GM03348 (cell line): ENCODE measurements at places on chromosomes 1 and 21.

DNA sequence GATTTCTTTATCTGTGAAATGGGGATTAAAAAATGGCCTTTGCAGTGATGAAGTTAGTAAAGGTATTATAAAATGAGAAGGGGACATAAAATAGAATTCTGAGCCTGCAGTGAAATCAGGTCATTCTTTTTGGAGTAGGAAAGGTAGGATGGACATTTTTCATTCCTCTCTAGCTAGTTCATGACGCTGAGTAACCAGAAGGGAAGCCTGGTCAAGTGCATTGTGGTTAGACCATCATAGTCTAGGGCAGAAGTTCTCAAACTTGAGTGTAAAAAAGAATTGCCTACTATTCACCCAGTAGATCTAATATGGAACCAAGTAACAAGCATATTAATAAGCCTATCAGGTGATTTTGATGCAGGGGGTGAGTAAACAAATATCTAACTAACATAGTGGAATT, 50.8 kb downstream of the TGFB2 start:
- DNase-seq = peak; percentile 28

DNA sequence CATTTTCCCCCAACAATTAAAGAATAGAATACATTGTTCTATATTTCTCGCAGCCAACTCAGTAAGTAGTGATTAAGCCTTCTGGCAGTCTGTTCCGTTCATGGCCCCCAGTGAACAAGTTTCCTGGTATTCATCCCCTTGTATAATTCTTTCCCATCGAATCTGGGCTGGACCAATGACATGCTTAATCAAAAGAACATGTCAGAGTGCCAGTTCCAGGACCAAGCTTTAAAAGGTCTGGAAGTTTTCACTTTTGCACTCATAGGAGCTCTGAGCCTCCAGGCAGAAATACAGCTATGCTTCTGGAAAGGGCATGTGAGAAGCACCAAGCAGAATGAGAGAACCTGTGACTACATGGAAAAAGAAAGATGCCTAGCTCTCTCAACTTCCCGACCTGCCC, 22.5 kb upstream of the DPYD start:
- peak; percentile 73 for DNase-seq

DNA sequence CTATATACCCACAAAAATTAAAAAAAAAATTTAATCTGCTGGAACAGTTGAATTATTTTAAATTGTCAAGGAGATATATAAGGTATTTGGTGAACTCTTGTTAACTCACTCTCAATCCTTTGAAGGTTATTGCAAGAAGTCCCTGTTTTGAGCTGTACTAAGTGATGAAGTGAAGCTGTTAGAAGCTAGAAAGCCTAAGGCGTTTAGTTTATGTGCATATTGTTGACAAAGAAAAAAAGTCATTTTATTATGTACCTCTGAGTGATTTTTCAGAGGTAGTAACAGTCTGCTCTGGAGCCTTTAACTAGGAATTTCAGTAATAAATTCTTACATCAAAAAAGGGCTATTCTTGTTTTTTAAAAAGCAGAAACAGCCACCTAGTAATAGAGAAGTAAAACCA, 59.6 kb downstream of the TMEM200B start:
- DNase-seq = no peak

DNA sequence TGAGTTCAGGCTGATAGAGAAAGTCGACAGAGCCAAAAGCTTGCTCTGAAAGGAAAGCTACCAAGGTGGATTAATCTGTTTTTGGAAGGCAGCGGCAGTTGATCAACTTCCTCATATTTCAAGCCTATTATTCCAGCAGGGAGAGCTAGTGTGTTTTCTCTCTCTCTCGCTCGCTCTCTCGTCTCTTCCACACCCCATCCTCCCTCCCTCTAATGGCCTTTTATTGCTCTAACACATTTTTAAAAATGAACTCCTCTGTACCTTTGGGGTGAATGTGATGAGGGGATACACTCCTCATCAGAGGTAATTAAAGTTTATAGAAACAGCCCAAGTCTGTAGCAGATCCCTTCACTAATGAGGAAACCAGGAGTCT, 126.4 kb downstream of the CLIC6 start:
- peak; percentile 51 for DNase-seq

DNA sequence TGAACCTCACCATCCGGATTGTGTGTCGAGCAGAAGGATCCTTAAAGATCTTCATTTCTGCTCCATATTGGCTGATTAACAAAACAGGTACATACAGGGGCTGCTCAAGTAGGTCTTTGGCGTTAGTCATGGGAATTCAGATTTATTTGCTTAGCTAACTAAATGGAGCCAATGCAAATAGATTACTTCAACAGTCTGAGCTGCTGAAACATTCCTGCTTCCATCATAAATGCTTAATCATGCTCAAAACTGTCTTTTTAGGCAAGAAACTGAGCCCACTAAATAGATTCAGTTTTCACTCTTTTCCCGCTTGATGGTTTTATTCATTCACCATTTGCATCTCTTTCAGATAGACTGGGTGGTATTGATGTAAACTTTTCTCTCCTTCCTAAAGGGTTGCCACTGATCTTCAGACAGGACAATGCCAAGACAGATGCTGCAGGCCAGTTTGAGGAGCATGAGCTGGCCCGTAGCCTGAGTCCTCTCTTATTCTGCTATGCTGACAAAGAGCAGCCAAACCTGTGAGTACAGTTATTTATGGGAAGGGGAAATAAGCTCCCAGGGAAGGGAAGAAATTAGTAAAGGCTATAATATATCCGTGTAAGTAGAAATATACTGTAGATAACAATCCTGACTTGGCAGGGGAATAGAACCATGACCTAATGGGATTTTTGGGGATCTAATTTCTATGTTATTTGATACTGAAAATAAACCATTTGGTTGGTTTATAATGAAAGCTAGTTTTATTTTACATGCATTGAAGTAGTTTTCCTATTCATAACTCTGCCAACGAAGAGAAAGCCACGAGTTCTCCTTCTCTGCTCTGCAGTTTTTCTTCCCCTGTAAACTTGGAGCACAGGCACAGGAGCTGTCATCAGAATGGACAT, 126.4 kb downstream of the VPS13D start:
- DNase-seq = no peak

GRCh38 chr1:206816390-206817287, 44.3 kb upstream of the IL10 start:
- DNase-seq = no peak

DNA sequence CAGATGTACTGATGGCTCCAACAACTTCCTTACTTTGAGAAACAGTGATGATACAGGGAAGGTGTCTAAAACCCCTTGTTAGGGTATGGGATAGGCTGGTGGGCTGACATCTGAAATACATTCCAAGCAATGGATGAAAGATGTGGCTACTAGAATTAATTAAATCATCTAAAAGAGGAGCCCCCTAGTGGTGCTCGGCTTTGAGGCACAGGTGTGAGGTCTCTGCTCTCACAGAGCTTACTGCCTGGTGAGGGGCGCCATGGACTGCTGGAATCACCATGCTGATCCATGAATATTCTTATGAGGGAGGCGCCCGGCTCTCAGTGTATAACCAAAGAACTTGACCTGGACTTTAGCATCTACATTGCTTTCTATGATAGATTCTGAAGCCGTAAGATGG, 48.5 kb downstream of the GNG4 start:
- DNase-seq = no peak

DNA sequence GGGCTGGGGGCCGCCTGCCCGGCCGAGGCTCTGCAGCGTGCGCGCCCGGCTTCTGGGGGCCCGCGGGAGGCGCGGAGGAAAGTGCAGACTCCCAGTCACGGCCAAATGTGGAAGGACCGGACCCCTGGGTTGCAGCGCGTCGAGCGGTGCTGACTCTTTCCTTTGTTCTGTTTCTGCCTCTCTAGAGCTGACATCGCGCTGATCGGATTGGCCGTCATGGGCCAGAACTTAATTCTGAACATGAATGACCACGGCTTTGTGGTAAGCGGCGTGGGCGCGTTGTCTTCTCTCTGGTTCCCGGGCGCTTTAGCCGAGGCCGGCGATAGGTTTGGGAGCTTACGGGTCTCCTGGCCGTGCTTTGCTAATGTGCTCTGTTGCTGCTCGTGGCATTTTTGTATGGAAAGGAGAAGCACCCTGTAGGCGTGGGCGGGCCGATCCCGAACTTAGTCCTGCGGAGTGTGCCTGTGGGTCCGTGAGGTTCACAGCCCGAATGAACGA, 629 bp downstream of the PGD start:
- peak; percentile 43 for DNase-seq

DNA sequence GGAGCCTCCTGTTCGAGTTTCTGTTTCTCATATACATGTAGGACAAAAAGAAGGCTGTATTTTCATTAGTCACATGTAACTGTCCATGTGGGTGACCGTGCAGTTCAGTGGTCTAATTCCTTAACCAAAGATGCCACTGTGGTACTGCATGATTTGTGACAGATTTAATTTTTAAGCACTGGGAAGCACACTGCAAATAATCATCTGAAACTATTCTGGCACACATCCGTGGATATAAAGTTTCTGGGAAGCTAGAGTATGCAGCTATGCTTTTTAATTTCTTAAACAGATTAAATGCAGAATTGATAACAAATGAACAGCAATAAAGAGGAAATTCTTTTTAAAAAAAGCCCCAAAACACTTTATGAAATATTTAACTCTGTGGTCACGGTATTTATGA, 254.8 kb downstream of the LMO4 start:
- no peak for DNase-seq

DNA sequence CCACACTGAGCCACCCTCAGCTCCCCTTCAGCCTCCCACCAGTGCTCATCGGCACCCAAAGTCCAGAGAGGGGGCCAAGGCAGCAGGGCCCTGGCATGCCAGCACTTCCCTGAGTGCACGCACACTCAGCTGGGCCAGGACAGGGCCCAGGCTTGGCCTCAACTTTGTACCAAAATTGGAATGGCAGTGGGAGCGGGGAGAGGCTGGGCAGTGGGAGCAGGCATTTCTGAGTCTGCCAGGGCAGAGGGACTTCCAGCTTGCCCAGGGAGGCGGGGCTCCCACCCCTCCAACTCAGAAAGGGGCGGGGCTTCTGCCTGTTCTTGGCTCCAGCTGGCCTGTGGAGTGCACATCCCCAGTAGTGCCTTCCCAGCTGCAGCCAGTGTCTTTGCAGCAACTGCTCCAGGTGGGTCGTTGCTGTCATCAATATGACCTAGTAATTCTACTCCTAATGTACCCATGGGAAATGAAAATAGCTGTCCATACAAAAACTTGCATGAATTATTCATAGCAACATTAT, 10.3 kb upstream of the SNX7 start:
- DNase-seq = no peak

- DNase-seq = peak; percentile 87
These were observed 69.2 kb upstream of the ERG start for GRCh38 chr21:38567335-38567969.

- DNase-seq = no peak
These were observed 2.8 kb downstream of the PRDX1 start for GRCh38 chr1:45518910-45519309.

DNA sequence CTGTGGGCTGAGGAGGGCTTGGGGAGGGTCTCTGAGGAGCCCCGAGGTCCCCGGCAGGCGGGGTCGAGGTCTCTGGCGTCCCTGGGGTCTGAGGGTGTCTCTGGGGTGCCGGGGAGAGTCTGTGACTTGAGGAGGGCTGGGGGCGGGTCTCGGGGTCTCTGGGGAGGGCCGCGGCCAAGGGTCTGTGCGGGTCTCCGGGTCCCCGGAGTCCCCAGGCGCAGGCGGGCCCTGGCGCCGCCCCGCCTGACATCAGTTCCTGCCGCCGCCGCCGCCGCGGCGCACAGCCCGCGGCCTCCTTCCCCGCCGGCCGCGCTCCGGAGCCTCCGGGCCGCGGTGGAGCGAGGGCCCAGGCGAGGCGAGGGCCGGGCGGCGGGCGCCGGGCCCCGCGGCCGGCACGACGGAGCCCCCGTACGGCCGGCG, at the start of gene PLEKHM2:
PLEKHM2 (plus strand) TSS at position 279 of the 420 bp plus-strand sequence. CDS start 239 bp downstream, outside the sequence.
- DNase-seq = peak; percentile 89

DNA sequence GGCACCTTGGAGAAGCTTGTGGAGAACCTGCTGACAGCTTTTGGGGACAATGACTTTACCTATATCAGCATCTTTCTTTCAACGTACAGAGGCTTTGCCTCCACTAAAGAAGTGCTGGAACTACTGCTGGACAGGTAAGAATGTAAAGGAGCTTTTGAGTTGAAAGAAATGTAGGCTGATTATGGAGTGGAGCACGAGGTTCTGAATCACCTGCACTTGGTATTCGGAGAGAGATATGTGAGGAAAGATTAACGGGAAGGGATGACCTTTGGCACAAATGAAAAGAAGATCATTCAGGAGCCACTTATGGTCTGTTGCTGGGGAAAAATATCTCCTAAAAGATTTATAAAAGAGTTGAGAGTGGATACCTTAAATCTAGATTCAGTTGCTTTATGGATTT, 42.7 kb downstream of the RGL1 start:
- DNase-seq = no peak

GRCh38 chr1:154975409-154976059, 1.1 kb downstream of the CKS1B start:
- DNase-seq = no peak

DNA sequence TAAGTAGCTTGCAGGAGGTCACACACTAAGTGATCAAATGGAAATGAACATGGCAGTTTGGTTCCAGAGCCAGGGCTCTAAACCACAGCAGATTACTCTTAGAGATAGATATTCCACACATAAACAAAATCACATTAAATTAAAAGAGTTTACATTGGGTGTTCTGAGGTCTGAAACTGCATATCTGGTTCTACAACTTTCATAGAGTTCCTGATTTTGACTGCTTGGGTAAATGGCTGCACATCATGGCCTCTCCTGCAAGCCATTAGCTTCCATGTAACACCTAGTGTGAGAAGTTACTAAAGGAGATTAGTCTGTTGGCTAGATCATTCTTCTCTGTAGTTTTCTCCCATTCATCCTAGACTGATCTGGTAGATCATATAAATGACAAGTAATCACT, 12.8 kb upstream of the XCL2 start:
- no peak for DNase-seq

DNA sequence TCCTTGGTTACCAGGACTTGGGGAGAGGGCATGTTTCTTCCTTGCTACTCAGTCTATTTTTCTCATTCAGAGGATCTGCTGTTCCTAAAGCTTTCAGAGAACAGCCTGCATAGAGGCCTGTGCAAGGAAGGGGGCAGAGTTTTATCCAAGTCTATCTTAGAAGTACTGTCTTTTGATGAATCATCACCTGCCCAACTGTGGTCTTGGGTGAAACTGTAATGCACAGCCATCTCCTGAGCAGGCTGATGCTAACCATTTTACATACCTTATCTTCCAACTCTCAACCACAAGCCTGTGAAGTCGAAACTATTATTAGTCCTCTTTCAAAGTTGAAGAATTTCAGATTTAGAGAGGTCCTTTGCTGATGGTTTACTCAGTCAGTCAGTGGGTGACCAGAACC, 368.0 kb downstream of the HHAT start:
- no peak for DNase-seq

GRCh38 chr1:215113776-215114153, 31.2 kb downstream of the KCNK2 start:
- DNase-seq = no peak

- DNase-seq = no peak
These were observed 341.7 kb downstream of the PCP4 start for GRCh38 chr21:40208948-40209345.

- DNase-seq = no peak
These were observed 13.8 kb downstream of the EPHX4 start for GRCh38 chr1:92043621-92044020.

DNA sequence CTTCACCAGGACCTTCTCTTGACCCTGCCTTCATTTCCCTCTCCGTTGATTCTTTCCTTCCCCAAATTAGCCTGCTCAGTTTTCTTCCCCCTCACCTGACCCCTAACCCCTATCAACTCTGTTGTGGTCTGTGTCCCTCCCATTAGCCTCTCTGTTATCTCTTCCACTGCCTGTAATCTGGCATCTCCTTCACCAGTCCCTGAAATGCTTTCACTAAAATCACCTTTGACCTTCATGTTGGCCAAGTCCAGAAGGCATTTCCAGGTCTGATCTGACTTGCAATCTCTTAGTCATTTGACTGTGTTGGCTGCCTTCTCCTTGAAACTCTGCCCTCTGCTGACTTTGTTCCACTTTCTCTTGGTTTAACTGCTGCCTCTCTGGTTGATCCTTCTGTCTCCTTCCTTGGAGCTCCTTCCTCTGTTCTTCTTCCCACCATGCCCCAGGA, 28.2 kb downstream of the ATP8B2 start:
- DNase-seq = peak; percentile 69
